Stimulated activated CD4-positive, alpha-beta T cell treated with anti-CD3 and anti-CD28 coated beads, Interleukin-12 subunit alpha, Interleukin-12 subunit beta, amount 100 ng/mL, for 24 hours (primary cell): ENCODE measurements at places on chromosomes 3 and 15.

DNA sequence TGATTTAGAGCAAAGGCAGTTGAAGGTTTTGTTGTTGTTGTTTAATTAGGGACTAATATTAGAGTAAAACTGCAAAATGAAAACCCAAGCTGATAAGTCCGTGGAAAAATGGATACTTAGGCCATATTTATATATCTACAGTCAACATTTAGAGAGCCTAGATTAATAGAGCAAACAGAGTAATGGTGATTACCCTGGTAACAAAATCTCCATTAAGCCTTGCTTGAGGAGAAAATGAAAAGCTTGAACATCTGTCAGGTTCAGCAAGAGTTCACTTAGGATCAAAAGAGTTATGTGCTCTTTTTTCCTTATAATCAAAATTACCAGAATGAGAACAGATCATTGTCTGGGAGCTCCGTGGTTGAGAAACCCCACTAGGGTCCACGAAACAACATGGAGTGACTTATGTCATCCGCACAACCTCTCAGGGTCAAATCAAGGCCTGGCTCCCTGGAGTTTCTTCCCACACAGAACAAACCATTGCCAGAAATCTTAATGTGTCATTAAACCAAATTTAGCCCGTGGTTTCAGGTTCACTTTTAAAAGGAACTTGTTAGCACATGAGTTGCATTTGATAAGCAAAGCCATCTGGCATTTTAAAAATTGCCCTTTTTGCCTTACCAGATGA, 381.2 kb downstream of the GABRB3 start:
- no peak for DNase-seq

DNA sequence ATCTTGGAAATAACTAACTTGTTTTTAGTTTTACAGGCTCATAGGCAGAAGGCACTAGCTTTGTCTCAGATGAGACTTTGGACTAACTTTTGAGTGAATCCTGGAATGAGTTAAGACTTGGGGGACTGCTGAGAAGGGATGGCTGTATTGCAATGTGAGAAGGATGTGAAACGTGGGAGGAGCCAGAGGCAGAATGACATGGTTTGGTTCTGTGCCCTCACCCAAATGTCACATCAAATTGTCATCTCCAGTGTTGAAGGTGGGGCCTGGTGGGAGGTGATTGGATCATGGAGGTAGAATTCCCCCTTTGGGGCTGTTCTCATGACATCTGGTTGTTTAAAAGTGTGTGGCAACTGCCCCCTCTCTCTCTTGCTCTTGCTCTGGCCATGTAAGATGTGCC, 28.8 kb upstream of the CCDC50 start:
- no peak for DNase-seq

DNA sequence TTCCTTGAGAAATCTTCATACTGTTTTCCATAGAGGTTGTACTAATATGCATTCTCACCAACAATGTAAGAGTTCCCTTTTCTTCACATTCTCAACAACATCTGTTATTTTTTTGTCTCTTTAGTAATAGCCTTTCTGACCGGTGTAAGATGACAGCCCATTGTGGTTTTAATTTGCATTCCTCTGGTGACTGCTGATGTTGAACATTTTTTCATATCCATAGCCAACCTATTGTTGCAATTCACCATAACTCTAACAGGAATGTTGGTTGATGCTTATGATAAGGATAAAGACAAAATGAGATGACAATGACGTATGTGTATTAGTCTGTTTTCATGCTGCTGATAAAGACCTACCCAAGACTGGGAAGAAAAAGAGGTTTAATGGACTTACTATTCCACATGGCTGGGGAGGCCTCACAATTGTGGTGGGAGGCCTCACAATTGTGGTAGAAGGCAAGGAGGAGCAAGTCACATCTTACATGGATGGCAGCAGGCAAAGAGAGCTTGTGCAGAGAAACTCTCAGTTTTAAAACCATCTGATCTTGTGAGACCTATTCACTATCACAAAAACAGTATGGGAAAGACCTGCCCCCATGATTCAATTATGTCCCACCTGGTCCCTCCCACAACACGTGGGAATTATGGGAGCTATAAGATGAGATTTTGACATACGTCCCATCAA, 37.6 kb upstream of the RHCG start:
- DNase-seq, result no peak

- no peak for DNase-seq
Observed at GRCh38 chr15:35934383-35935049, 388.6 kb upstream of the DPH6 start.

DNA sequence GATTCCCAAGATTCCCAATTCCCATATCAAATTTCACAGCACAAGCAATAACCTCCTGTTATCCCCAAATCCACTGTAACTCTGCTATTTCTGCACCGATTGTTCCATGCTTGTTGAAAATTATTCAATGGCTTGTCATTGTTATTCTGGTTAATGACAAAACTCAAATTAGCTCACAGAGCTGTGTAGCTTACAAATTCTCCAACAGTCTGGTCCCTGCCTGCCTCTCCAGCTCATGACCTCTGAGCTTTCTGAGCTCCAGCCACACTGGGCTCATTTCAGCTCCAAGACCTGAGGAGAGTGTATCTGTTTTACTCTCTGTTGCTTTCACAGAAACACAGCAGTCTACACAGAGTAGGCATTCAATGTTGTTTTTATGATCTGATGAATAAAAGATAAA, 3.3 kb downstream of the DPPA2 start:
- no peak for DNase-seq

GRCh38 chr3:14042680-14043079, 82.0 kb downstream of the CHCHD4 start:
- DNase-seq, result no peak

DNA sequence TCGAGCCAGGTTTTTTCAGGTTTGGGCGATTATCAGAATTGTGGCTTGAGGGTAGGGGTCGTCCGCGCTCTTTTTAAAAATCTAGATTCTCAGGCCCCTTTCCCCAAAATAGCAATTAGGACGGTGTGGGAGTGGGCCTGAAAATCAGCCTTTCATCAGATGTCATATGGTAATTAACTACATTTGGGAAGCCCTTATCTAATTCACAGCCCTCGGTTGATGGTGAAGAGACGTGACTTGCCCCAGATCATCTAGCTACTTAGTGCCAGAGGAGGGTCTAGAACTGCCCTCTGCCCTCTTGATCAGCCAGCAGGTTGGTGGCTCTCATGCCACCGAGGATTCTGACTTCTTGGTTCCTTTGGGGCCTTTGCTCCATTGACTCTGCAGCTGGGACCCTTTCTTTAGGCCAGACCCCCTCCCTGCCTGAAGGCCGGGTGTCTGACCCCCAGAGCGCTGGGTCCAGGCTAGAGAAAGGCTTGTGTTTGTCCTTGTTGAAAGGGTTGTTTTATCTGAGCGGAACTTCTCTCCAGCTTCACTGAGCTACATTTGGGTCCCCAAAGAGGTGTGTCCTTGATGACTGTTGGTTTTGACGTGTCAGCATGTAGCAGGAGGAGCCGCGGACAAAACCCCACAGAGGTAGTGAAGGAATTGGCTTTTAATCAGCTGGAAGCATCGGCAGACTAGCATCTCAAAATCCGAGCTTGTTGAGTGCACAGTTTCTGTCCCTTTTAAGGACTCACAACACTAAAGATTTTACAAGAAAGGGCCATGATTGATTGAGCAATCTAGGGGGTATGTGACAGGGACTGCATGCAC, 857 bp downstream of the AEN start:
- no peak for DNase-seq

DNA sequence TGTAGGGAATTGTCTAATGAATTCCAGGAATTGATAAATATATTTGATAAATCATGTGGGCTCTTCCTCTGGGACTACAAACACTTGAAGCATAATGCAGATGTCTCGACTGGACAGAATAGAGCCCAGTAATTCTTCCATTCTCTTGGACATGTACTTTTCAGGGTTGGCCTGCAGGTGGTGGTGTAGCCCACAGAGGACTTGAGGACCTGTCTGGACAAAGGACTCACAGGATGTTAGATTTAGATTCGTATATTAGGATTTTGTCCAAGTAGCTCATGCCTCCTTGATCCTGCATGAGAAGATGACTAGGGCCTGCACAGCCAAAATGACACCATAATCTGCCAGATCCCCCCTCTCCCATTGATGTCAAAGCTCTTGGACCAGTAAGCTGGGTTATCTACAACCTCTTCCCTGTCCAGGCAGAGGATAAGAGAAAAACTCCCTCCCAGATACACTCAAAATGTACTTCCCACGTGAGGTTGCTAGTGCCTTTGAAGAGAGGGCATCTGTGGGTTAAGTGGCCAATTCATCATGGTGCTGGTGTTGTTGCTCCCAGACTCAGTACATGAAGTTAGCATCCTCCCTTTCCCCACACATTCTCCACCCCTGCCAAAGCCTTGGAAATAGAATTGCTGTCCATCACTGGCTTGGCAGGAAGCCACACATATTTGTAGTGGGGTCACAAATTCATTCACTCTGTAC, 88.6 kb upstream of the ZNF280D start:
- DNase-seq, result peak; percentile 20

GRCh38 chr3:150064971-150065370, 94.3 kb upstream of the PFN2 start:
- DNase-seq, result no peak

DNA sequence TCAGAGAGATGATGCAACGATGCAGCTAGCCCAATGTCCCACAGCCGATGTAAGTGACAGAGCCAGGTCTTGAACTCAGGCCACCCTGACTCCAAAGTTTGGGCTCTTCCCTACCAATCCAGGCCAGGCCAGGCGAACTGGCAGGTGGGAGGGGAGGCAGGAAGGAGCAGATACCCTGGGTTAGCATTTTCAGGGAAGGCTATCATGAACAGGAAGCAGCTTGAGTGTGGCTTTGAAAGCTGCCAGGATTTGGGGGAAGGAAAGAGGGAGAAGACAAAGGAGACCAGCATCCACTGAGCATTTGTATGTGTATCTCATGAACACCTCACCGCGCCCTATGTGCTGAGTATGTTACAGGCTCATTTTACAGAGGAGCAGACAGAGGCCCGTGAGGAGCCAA, 38.8 kb downstream of the LMCD1 start:
- DNase-seq, result no peak

GRCh38 chr15:83653639-83654378, at the start of gene ADAMTSL3:
Gene ADAMTSL3 (plus strand): TSS chr15:83654123. CDS start chr15:83655762, 1,639 bp downstream.
- DNase-seq, result no peak

DNA sequence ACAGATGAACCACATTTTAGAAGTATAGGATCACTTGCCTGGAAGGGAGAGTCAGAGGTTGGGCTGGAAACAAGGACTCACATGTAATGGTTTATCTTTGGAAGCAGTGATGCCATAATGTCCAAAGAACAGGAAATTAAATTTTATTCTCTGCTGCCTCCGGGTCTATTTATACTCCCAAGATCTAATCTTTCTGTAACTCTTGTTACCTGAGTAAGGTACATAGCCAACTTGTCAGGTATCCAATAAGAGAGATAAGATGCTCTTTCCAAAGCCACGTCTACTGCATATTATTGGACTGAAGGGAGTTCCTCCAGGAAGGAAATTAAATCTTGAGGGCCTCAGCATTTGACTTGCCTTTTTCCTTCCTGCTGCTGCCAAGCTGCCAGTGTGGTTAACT, 71.0 kb downstream of the CRYGS start:
- DNase-seq, result no peak

DNA sequence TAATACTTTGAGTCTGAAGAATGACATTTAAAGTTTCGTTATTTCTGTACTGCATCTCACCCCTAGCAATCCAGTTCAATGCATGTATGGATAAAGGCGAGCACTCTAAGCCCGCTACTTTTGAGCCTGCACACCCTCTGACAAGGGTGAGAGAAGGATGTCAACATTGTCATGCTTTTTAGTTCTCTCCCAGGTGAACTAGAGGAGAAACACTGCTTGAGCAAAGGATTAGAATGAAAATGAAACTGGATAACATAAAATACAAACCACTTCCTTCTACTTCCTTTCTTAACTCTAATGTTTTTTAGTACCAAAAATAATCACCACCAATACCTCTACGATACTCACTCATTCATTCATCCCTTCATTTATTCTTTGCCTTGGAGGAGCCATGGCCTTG, 588.7 kb upstream of the NR2F2 start:
- no peak for DNase-seq

GRCh38 chr15:51367322-51367976, 26.0 kb downstream of the GLDN start:
- no peak for DNase-seq

DNA sequence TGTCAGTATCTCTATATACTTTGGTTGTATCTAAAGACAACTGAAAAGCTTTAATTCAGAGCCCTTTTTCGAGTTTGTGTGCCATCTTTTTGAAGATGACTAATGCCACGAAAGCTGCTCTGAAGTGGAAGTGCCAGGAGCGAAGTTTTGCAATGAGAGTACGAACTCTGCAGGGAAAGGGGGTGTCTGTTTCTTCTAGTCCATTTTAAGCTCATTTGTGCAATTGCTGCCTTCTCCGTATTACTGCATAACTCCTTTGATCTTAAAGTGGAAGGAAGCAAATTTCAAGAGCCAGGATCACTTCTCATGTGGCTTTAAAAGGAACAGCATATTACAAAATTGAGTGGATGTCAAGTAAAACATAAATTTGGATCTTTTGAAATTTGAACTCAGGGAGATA, 245.3 kb downstream of the FEZF2 start:
- DNase-seq, result no peak
